Cardiac septum (tissue), 1 donor: ENCODE measurements at places on chromosomes 5 and 9. TPM values are rescaled to one million over a fixed set of nuclear protein-coding genes. Genes with fewer than 3 reads are reported as not detected.

DNA sequence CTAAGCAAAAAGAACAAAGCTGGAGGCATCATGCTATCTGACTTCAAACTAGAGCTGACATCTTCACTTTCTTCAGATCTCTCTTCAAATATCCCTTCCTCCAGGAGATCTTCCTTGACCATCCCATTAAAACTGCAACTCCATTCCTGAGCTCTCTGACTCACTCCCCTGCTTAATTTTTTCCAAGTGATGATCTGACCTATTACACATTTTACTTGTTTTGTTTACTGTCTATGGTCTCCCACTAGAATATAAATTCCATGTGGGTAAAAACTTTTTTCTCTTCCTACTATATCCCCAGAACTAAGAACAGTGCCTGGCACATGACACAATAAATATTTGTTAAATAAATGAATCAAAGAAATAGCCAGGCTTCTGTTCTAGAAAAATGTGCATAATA is 87.5 kb downstream of the SLIT3 start:
- DNase-seq, result no peak

- no peak for DNase-seq
Observed at GRCh38 chr9:80305136-80305535, 733.4 kb downstream of the TLE4 start.

- no peak for DNase-seq
Observed at GRCh38 chr5:34022121-34022705, 14.4 kb upstream of the AMACR start.

DNA sequence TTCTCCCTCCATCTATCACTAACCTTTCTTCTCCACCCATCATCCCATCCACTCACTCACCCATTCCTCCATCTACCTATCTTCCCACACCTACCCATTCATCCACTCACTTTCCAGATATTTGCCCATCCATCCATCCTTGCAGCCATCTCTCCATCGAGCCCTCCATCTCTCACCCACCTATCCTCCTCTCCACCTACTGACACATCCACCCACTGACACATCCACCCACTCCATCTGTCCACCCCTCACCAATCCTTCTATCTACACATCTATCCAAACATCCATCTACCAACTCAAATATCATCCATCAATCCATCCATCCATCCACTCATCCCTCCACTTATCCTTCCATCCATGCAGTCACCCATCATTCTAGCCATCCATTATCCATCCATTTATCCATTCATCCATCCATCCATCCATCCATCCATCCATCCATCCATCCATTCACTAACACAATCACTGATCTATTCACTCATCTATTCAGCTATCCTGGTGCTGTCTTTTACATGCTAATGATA is 68.9 kb upstream of the SPTLC1 start:
- DNase-seq, result no peak

- DNase-seq, result no peak
Observed at GRCh38 chr5:138930371-138931097, 55.4 kb upstream of the LRRTM2 start.

DNA sequence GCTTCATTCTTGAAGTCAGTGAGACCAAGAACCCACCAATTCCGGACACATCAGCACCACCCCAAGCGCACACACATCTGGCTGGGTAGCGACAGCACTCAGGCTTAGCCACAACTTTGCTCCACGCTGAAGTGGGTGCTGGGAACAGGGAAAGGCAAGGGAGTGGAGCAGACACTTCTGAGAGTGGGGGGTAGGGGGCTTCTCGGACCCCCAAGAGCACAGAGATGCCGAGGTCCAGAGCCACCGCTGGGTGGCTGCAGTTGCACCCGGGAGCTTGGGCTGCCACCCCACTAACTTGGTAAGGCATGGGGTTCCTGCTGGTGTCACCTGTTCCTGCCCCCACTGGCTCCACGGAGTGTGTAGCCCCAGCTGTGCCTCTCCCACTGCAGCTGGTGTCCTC is 225.3 kb upstream of the RIOK2 start:
- no peak for DNase-seq

The GPRIN1 gene
- total RNA-seq, result 0.48 TPM
